GM12892 (cell line): ENCODE measurements at places on chromosomes 7 and 10.

GRCh38 chr10:8275911-8276310 lies 221.4 kb downstream of the GATA3 start:
- DNase-seq, result no peak

DNA sequence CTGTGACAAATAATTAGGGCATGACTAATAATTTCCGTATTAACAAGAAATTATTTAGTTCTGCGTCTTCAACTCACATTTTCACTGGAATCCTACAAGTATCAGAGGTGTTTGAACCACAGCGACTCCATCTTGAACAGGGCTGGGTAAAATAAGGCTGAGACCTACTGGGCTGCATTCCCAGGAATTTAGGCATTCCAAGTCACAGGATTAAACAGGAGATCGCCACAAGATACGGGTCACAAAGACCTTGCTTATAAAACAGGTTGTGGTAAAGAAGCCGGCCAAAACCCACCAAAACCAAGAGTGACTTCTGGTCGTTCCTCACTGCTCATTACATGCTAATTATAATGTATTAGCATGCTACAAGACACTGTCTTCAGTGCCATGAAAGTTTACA lies 14.9 kb upstream of the LANCL2 start:
- no peak for DNase-seq

DNA sequence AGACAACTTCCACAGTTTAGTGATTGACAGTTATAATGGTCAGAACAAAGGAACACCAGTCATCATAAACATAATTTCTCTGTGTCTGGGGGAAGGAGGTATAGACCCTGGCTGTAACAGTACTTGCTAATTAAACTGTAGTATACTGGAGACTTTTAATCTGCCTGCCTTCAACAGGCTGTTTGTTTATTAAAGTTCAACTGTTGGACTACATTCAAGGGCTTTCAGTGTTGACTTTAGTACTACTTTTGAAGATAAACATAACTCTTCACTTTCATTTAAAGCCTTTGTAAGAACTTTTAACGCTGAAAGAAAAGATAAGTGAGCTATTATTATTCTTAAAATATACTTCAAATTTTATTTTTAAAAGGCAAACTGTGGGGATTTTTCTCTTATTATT lies 15.5 kb upstream of the PTTG1IP2 start:
- no peak for DNase-seq

DNA sequence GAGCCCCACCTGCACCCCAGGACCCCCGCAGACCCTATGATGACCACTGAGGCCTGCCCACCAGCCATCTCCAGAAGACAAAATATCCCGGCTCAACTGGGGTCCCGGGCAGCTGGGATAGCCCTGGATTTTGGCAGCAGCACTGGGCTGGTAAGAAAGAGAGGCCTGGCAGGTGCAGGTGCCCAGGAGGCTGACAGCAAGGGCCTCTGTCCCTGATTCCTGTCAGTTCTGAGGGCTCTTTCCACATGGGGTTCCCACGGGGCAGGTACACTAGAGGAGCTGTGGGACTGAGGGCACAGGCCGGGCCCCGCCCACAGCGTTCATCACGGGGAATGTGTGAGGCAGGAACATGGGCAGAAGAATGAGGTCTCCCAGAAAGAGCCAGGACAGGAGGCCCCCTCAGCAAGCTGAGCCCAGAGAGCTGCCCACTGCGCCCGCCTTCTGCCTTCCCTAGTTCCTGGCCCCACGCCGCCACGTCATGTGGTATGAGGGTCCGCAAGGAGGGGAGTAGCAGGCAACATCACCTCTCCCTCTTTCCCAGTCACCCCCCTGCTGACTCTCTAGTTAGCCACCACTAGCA lies 12.8 kb upstream of the NDST2 start:
- DNase-seq, result no peak

- no peak for DNase-seq
Measured at GRCh38 chr7:101128040-101128834, 1.3 kb downstream of the SERPINE1 start.

DNA sequence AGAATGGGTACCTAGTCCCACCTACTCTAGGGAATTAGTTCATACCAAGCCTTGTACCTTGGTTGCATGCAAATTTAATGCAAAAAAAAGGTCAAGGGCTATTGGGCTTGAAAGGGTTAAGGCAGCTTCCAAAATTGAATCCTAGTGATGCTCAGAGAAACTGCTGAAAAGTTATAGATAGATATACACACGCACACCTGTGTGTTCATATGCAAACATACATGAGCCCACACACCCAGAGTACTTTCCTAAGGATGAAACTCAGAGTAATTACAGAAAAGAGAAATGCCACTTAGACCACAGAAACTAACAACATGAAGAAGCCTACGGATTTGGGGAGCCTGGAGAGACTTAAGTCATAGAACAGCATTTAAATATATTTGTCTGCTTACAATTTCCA lies 1.5 kb downstream of the SLC25A13 start:
- peak; percentile 19 for DNase-seq
